Kasumi-1 (cell line): ENCODE measurements at places on chromosomes 12 and 14.

DNA sequence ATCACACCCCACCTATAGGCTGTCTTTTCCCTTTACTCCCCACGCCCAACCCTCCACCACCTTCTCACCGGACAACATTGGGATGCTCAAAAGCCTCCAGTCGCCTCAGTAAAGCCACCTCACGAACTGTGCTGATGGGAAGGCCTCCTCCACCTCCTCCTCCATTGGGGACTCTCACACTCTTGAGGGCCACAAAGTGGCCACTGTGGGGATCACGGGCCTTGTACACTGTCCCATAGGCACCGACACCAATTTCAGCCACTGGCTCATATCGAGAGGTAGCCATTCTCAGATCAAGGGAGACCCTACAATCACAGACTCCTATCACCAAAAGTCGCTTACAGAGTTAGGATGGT is 700 bp downstream of the CDK4 start:
- DNase-seq: no peak

GRCh38 chr14:72920008-72920407 is 6.3 kb upstream of the DCAF4 start:
- DNase-seq: peak; percentile 21

- no peak for DNase-seq
Measured at GRCh38 chr12:7009512-7009911, 8.8 kb downstream of the LPCAT3 start.

DNA sequence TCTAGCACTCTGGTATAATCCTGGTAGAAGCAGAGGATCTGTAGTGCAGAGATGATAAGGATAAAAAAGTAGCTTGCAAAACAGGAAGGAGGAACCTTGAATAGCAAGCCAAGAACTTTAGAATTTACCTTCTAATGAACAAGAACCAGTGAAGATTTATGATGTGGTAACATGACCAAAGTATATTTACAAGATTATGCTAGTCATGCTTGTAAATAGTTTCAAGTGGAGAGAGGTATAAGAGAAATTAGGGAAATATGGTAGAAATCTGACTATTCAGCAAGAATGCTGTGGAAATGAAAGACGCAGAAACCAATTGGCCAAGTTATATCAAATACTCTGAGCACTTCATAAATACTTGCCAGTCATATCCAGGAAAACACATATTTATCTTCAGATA is 47.8 kb downstream of the ERGIC2 start:
- no peak for DNase-seq

GRCh38 chr12:38141239-38141638 is 175.3 kb upstream of the ALG10B start:
- DNase-seq: no peak

DNA sequence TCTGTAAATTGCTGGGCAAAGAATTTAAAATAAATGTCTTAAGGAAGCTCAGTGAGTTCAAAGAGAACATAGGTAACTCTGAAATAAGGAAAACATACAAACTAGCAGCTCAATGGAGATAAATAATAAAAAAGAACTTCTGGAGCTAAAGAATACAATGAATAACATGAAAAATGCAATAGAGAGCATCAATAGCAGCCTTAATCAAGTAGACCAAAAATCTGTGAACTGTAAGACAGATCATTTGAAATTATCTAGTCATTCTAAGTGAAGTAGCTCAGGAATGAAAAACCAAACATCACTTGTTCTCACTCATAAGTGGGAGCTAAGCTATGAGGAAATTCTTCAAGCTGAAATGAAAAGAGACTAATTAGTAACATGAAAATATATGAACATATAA is 5.8 kb upstream of the ABCC9 start:
- no peak for DNase-seq

- DNase-seq: no peak
Measured at GRCh38 chr12:98788396-98788795, 143.3 kb downstream of the APAF1 start.

DNA sequence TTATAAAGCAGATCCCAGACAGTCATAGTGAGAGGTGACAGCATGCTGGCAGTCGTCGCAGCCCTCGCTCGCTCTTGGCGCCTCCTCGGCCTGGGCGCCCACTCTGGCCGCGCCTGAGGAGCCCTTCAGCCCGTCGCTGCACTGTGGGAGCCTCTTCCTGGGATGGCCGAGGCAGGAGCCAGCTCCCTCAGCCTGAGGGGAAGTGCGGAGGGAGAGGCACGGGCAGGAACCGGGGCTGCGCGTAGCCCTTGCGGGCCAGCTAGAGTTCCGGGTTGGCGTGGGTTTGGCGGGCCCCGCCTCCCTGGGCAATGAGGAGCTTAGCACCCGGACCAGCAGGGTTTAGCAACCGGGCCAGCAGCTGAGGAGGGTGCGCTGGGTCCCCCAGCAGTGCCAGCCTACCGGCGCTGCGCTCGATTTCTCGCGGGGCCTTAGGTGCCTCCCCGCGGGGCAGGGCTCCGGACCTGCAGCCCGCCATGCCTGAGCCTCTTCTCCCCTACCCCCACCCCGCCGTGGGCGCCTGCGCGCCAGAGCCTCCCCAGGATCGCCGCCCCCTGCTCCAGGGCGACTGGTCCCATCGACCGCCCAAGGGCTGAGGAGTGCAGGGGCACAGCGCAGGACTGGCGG is 451.2 kb upstream of the DCN start:
- DNase-seq: no peak

GRCh38 chr12:97797473-97797872 is 334.9 kb downstream of the RMST start:
- no peak for DNase-seq

DNA sequence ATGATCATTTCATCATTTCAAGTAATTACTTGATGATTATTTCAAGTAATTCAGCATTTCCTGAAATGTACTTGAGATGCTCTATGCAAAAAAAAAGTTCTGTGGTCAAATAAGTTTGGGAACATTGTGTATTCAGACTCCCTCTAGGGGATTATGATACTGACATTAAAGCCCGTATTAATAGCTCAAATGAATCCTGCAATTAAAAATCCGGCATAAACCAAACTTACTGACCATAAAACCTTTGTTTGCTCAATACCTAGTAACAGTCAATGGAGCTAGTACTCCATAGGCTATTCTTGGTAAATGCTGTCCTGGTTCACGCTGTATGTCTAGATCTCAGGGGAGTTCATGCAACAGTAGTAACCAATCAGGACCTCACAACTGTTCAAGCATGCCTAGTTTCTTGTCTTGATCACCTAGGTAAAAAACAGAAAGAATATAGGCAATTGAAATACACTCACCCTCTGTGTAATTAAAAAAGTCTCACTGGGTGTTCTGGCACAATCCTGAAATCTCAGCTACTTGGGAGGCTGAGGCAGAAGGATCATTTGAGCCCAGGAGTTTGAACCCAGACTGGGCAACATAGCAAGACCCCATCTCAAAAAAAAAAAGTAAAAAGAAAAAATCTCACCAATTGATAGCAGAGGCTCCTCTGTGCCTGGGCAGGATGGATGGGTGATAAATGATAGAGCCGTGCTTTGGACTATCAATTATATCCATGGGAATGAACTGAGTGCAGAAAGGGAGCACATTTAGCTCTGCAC is 14.1 kb downstream of the ALDH1L2 start:
- DNase-seq: no peak

DNA sequence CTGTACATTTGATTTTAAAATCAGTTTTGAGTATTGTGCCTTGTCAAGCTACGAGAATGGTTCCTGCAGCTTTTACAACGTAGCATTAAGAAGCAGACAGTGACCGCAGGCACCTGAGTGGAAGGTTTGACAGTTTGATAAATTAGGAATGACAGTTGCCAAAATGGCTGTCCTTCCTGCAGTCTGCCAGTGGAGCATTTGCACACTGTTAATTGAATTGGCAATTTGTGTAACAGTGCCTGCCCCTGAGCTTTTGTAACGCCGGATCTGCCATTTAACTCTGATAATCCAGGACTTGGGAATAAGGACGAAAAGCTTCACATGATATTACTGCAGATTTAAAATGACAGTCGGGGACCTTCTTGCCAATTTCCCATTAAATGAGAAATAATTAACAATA is 385.3 kb downstream of the NPAS3 start:
- no peak for DNase-seq
